Activated CD8-positive, alpha-beta T cell treated with anti-CD3 and anti-CD28 coated beads for 36 hours (primary cell): ENCODE measurements at places on chromosomes 2 and 18. TPM values are rescaled to one million over a fixed set of nuclear protein-coding genes. Genes with fewer than 3 reads are reported as not detected.

GRCh38 chr2:41710944-41711343 is 336.9 kb upstream of the PKDCC start:
- no peak for DNase-seq
- H3K4me1 ChIP-seq: peaks cover 4% of the 10 kb centered on the region
- H3K27me3 ChIP-seq: peaks cover 2% of the 10 kb centered on the region
- no peaks in the 10 kb centered on the region for H3K36me3 ChIP-seq
- no peak overlapping the region for H3K4me3 ChIP-seq

GRCh38 chr18:76451396-76452331 is 43.4 kb downstream of the ZNF516 start:
- DNase-seq: peak; percentile 13
- H3K4me1 ChIP-seq: peaks cover 42% of the 10 kb centered on the region
- H3K36me3 ChIP-seq: no peaks in the 10 kb centered on the region
- H3K4me3 ChIP-seq: peak overlapping the region; percentile 73
- peaks cover 5% of the 10 kb centered on the region for H3K27me3 ChIP-seq

The SCN7A gene
- total RNA-seq: not detected

The BOK gene
- 0.16 TPM for total RNA-seq

The GREB1 gene
- total RNA-seq: 1.5 TPM

- H3K27me3 ChIP-seq: no peaks in the 10 kb centered on the region
- H3K27ac ChIP-seq: no peak overlapping the region
- H3K4me3 ChIP-seq: no peak overlapping the region
- DNase-seq: no peak
- peaks cover 2% of the 10 kb centered on the region for H3K36me3 ChIP-seq
Measured at GRCh38 chr2:231221761-231222160, 23.3 kb downstream of the ARMC9 start.

The ATP5F1A gene
- total RNA-seq: 476 TPM

- DNase-seq: no peak
- peaks cover 39% of the 10 kb centered on the region for H3K4me1 ChIP-seq
- H3K36me3 ChIP-seq: peaks cover 2% of the 10 kb centered on the region
- no peak overlapping the region for H3K4me3 ChIP-seq
- H3K27me3 ChIP-seq: no peaks in the 10 kb centered on the region
- H3K27ac ChIP-seq: no peak overlapping the region
Measured at GRCh38 chr2:239244625-239245024, 156.2 kb downstream of the HDAC4 start.

The GNLY gene
- total RNA-seq: 52.6 TPM

The C2orf72 gene
- total RNA-seq: 5.1 TPM

The LANCL1 gene
- total RNA-seq: 34.0 TPM

DNA sequence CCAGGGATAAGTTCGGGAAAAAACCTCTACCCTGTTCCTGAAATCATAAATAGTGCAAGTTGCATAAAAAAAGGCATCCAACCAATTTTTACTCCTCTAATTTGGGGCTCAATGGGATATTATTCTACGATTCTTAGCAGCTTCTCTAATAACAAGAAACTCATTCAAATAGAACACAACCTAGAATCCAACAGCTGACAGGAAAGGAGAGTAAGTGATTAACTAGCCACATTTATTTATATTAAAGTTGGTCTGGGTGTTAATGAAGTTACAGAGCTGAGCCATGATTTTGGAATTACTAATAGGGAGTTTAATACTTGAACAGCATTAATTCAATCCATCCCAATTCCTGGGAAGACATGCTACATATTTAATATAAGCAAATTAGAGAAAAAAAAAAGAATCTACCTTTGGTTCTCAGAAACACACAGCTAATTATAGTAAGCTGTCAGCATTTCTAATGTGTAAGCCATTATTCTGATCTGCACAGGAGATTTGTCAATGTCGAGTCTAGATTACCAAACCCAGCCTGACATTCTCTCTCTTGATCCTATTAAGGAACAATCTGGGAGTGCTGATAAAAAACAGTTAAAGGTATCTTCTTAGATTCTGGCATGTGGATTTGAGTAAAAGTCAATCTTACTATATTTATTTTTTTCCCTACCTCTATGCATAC is 267.7 kb downstream of the NBAS start:
- no peaks in the 10 kb centered on the region for H3K27me3 ChIP-seq
- DNase-seq: no peak
- H3K27ac ChIP-seq: no peak overlapping the region
- peaks cover under 1% of the 10 kb centered on the region for H3K4me1 ChIP-seq
- H3K4me3 ChIP-seq: no peak overlapping the region
- H3K36me3 ChIP-seq: peaks cover 26% of the 10 kb centered on the region

The CIAO1 gene
- total RNA-seq: 72.1 TPM

DNA sequence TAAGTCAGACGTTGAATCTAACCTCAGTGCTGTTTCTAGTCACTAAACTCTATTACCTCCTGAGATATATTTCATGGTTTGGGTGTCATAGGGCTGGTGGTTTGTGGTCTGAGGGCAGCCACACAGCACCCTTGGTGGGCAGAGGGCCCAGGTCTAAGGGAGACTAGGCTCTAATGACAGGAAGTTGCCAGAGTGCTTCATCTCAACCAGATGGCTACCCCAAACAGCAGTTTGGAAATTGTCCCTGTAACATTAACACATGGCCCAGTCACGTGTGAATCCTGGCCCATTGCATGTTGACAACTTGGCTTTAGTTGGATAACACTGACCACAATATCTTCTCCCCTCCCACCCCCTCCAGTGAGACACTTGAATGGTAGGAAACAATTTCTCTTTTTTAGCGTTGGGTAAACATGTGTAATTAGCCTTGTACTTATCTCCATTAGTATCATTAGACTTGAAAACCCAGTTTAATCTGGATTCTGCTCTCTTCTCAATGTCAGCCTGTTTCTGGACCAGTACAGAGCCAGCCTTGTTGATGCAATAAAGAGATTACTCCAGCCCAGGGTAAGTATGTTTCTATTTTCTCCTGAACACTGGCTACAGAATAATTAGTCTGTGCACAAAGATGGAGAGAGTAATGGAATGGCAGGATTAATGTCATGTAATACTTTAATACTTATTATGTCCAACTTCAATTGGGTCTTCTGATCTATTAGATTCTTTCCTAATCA is 187.8 kb upstream of the SIX3 start:
- DNase-seq: peak; percentile 61
- peaks cover 2% of the 10 kb centered on the region for H3K36me3 ChIP-seq
- H3K4me3 ChIP-seq: no peak overlapping the region

GRCh38 chr2:14423145-14423906 is 209.2 kb upstream of the LRATD1 start:
- H3K4me1 ChIP-seq: no peaks in the 10 kb centered on the region
- no peak for DNase-seq
- H3K36me3 ChIP-seq: no peaks in the 10 kb centered on the region
- no peaks in the 10 kb centered on the region for H3K27me3 ChIP-seq
- H3K27ac ChIP-seq: no peak overlapping the region

- H3K4me1 ChIP-seq: no peaks in the 10 kb centered on the region
- no peak overlapping the region for H3K4me3 ChIP-seq
- no peaks in the 10 kb centered on the region for H3K36me3 ChIP-seq
- H3K27me3 ChIP-seq: no peaks in the 10 kb centered on the region
- no peak for DNase-seq
Measured at GRCh38 chr2:237383991-237384671, 29.8 kb downstream of the COL6A3 start.
